ENCODE measurements at places on chromosomes 7 and 10.
A peak's percentile ranks its signal among the peaks of the same experiment; 100 is the strongest.

DNA sequence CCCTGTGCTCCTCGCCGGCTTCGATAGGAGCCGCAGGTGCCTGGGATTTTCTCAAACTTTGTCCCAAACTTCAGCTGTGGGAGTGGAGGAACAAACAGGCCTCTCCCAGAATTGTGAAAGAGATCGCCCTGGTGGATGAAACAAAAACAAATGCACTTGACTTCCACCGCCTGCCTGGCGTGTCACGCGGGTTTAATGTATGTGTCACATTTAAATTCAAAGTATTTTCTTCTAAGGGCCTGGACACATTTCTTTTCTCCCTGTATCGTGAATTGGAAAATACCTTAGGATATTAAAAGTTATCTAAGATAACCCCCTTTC, 694 bp upstream of the WASL start:
- peak; percentile 68 for DNase-seq

DNA sequence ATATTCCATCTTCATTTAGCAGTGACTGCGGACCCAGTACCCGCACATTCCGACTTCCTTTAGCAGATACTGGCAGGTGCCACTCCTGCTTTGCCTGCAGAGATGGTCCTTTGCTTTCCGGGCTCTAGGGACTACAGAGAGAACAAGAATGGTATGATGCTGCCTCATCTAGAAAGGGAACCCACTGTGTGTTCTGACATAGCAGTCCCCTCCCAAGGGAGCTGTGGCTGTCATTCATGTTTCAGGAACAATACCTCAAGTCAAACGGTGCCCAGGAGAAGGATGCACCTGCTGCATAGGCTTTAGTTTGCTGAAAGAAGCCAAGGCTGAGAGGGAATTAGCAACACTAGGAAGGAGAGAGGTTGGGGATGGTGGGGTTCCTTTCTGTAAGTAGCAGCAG, 15.9 kb upstream of the TMEM72 start:
- no peak for DNase-seq

GRCh38 chr7:3805151-3805550, 504.1 kb downstream of the SDK1 start:
- no peak for DNase-seq

GRCh38 chr10:31866118-31866670, 62.4 kb downstream of the ARHGAP12 start:
- DNase-seq = no peak

DNA sequence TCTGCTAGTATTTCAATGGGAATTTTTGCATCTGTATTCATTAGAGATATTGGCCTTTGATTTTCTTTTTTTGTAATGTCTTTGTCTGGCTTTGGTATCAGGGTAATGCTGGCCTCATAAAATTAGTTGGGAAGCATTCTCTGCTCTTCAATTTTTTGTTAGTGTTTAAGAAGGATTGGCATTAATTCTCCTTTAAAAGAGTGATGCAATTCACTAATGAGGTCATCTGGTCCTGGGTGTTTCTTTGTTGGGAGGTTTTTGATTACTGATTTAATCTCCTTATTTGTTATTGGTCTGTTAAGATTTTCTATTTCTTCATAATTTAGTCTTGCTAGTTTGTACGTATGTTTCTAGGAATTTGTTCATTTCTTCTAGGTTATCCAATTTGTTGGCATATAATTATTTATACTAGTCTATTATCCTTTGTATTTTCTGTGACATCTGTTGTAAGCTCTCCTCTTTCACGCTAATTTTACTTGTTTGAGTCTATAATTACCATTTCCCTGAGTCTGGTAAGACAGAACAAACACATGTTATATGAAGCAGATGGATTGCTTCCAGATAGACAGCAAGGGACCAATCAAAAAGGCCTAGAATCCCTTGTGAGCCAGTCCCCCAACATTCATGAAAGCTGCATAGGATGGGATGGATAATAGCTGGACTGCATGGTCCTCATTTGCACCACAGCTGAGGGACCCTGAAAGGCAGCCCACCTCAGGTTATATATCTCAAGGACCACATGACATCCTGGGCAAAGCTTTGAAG, 54.4 kb downstream of the MTPAP start:
- DNase-seq = no peak

- no peak for DNase-seq
Observed at GRCh38 chr10:102150970-102151773, 1.0 kb upstream of the NOLC1 start.

DNA sequence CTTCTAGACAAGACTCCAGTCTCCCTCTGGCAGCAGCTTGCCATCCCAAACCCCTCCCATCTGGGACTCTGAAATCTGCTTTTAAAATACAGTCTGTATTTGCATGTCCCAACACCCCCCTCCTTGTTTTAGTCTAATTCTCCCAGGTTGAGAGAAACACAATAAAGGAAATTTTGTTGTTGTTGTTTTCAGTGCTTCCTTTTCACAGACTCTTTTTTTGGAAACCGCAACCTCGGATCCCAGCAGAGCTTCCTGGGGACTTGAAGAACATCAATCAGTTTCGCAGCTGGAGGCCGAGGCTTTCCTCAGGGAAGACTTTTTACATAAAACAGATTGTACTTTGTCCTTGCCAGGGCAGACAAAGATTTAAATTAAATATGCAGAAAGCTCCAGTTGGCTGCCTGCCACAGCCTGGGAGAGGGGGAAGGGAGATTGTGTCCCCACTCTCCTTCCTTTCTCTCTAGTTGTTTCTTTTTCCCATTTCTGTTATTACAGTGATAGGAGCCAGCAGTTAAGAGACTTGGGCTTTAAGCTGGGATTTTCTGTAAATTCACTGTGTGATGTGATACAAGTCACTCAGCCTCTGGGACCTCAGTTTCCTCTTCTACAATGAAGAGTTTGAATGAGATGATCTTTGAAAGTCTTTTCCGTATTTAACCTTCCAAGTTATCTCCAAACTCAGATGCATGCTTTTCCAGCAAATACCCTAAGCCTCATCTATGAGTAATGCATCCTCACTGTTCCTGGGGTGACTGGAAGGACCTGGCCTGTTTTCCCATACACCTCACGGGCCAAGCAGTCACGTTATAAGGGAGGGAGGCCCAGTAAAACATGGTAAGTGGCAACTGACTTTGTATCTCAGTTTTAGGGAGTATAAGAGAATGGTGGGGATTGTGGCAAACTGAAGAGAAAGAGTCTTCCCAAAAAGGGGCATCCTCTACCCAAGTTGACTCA, 192.3 kb downstream of the REEP3 start:
- DNase-seq = no peak

DNA sequence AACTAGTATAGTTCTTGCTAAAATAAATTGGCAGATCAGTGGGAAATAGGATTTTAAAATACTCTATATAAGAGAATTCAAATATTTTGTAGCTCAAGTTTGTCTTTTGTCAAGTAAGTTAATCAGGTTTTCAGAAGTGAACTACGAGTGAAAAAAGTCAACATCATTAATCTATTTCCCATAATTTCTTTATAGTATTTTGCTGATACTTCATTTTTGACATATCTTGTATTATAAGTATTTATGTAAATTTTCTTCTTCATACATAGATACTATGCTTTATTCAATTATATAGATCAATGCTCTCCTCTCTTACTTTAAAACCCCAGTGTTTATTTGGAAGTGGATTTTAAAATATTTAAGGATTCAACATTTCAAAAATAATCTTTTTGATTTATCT, 360.7 kb downstream of the THSD7A start:
- DNase-seq = no peak

- peak; percentile 5 for DNase-seq
Observed at GRCh38 chr7:44067064-44067951, 1.9 kb upstream of the PGAM2 start.

DNA sequence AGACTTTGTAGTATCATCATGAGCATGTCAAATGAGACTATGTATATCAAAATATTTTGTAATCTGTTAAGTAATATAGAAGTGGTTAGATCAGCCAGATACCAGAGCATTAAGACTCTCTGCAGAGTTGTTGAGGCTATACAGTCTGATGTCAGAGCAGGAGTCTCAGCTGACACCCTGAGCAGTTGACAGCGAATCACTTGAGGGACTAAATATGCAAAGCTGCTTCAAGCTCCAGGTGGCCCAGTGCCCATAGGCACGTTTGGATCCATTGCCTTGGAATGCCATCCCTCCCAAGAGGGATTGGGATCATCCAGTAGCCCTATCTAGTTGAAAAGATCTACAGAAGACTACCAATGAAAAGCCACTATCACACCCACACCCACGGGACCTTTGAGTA, 210.2 kb downstream of the TAX1BP1 start:
- no peak for DNase-seq

GRCh38 chr10:122525788-122526187, 34.8 kb upstream of the DMBT1 start:
- peak; percentile 26 for DNase-seq

DNA sequence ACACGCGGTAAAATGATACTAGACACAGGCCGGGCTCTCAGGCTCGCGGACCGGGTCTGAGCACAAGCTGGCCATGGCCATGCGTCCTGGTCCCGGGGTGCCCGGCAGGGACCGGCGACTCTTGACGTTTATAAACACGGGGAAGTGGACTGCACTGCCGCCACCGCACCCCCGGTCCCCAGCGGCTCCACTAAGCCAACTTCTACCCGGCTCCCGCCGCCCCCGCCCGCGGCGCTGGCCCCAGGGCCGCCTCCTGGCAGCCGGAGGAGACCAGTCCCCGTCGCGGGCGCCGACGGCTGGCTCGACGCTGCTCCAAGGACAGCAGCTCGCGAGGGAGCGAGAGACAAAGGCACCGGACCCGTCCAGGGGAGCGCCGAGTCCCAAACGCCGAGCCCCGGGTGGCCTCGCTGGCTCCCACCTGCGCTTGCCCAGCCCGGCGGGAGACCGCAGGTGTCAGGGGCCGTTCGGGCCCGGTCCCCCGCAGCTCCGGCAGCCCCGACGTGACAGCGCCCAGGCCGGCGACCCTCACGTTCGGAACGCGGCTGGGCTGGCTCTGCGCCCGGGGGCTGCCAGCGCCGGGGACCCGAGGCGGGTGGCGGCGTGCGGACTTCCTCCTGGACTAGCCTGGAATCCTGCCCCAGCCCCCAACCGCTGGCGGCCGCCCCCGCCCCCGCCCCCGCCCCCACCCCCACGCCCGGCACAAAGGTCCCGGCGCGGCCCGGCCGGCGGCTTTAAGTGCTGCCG, 517 bp downstream of the ITGB1 start:
- DNase-seq = peak; percentile 71

DNA sequence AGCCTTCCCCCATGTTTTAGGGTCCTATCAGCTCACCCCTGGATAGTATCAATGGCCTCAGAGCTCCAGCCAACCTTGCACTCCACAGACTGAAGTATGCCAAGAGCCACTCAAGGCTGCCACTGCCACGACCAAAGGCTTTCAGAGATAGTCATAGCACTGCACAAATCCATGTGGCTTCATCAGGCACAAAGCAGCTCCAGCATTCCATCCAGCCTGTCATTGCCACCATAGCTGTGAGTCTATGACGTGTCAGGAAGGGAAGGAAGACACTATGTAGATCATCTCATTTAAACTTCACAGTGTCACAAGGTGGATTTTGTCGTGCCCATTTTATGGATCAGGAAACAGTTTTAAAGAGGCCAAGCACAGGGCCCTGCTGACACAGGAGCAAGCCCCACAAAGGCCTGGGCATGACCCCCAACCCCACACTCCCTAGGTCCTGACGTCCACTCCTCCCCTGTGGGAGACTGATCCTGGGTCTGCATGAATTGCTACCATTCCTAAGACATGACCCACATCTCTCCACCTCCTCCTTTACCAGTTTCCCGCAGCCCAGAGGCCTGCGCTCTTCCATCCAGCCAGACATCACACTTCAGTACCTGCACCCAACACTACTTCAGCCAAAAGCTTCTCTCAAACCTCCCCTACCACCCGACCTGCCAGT, 119.4 kb downstream of the DIP2C start:
- DNase-seq = no peak

DNA sequence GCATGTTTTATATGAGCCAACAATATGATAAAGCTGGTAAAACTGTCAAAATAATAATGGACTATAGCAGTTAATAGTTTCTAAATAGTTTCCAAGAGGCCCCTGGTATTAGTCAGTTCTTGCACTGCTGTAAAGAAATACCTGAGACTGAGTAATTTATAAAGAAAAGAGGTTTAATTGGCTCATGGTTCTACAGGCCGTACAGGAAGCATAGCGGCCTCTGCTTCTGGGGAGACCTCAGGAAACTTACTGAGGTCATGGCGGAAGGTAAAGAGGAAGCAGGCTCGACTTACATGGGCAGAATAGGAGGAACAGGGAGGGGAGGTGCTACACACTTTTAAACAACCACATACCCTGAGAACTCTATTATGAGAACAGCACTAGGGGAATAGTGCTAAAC, 104.6 kb downstream of the PPP1R9A start:
- no peak for DNase-seq

- no peak for DNase-seq
Observed at GRCh38 chr7:147412109-147412508, 1178.5 kb upstream of the C7orf33 start.

- DNase-seq = no peak
Observed at GRCh38 chr7:33900501-33900900, 4.8 kb upstream of the BMPER start.

Measured in activated CD4-positive, alpha-beta T cell treated with anti-CD3 and anti-CD28 coated beads for 36 hours (primary cell).